Kidney (tissue), 22 donors: ENCODE measurements at places on chromosomes 12 and 14. TPM values are rescaled to one million over a fixed set of nuclear protein-coding genes. Genes with fewer than 3 reads are reported as not detected.

The RNASE2 gene
- total RNA-seq: 4.3 TPM

The GLIPR1L1 gene
- not detected for total RNA-seq

The GPATCH2L gene
- total RNA-seq: 50.2 TPM

The RNASE7 gene
- not detected for total RNA-seq

The ATL1 gene
- 5.9 TPM for total RNA-seq

The TPH2 gene
- total RNA-seq: not detected

The SLCO1B1 gene
- total RNA-seq: not detected

The CLBA1 gene
- 22.6 TPM for total RNA-seq

The PLD4 gene
- total RNA-seq: 3.2 TPM

The AGAP2 gene
- total RNA-seq: 3.7 TPM

The GLT8D2 gene
- 7.7 TPM for total RNA-seq

The SERPINA6 gene
- 1.7 TPM for total RNA-seq
